ENCODE measurements at places on chromosomes 3 and 15.

DNA sequence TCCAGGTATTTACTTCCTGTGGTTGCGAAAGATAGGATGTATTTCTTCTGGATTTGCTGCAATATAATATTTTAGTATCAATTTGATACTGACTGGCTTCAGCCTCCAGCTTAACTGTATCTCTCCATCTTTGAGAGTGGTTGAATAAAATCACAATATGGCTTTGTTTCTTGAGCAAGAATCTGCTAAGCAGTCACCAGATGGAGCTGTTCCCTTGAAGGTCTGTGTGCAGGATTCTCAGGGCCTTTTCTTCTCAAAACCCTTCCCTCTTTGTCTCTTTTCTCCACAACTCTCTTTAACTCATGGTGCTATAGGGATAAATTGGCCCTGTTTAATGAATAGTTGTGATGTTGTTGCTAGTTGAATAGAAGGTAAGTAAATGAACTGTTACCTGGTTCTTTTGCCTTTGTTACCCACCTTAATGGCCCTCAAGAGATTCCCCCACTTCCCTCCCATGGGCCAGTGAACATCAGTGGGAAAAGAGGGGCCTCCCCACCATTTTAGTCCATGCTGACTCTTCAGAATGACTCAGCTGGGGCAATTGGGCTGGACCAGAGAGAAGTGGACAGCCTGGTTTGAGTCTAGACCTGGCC lies 34.8 kb upstream of the RAB6B start:
- H3K27ac ChIP-seq = no peak overlapping the region
- no peak for DNase-seq
- no peaks in the 10 kb centered on the region for H3K36me3 ChIP-seq

DNA sequence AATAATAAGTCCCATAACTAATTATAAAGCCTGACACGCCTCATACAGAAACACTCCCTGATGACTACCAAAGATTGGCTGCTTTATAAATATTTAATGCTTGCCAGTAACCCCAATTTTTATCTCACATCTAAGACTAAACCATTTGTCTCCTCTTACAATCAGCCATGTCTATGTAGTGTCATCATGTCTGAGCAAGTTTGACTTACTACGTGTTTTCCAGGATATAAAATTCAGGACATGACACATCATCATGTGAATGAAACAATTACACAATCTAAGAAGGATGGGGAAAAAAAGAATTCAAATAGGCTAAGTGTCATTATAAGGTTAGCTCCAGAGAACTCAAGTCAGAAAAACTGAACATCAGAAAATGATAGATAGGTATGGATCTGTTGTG lies 208.7 kb downstream of the MECOM start:
- no peaks in the 10 kb centered on the region for H3K4me1 ChIP-seq
- H3K27ac ChIP-seq = no peak overlapping the region
- no peaks in the 10 kb centered on the region for H3K36me3 ChIP-seq
- no peak overlapping the region for H3K4me3 ChIP-seq
- DNase-seq = no peak

DNA sequence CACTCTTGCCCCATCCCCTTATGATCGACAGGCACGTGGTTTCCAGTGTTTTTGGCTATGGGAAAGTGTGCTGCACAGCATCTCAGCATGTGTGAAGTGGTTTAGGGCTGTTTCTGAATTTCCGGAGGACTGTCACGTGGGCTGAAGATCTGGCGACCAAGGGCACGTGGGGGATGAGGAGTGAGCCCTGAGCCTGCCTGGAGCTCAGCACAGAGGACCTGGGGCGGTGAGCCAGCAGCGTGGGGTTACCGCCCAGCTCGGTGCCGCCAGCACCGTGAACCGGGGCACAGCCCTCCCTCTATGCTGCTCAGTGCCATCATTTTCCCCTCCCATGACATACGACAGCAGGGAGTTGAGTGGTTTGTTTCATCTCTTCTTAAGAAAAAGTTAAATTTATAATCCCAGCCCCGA lies 150.2 kb downstream of the DNAJB8 start:
- DNase-seq = peak; percentile 35
- no peaks in the 10 kb centered on the region for H3K27me3 ChIP-seq
- peak overlapping the region; percentile 80 for H3K27ac ChIP-seq

DNA sequence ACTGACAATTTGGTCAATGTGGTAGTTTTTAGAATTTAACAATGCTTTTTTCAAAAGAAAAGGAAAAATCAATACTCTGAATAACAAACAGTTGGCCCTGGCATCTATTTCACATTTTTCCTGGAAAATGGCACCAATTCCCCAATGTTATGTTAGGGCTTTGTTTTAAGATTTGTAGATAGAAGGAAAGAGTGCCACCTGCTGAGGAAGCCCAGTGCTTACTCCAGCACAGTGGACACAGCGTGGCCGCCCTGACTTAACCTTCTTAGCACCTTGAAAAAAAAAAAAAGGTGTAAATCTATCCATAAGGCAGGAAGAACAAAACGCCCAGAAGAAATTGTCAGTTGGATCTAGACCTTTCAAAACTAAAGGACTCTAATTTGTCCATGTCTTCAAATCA lies 110.7 kb upstream of the CNTN4 start:
- H3K4me1 ChIP-seq = no peaks in the 10 kb centered on the region
- no peak overlapping the region for H3K27ac ChIP-seq
- no peaks in the 10 kb centered on the region for H3K27me3 ChIP-seq
- no peak for DNase-seq
- H3K36me3 ChIP-seq = no peaks in the 10 kb centered on the region

DNA sequence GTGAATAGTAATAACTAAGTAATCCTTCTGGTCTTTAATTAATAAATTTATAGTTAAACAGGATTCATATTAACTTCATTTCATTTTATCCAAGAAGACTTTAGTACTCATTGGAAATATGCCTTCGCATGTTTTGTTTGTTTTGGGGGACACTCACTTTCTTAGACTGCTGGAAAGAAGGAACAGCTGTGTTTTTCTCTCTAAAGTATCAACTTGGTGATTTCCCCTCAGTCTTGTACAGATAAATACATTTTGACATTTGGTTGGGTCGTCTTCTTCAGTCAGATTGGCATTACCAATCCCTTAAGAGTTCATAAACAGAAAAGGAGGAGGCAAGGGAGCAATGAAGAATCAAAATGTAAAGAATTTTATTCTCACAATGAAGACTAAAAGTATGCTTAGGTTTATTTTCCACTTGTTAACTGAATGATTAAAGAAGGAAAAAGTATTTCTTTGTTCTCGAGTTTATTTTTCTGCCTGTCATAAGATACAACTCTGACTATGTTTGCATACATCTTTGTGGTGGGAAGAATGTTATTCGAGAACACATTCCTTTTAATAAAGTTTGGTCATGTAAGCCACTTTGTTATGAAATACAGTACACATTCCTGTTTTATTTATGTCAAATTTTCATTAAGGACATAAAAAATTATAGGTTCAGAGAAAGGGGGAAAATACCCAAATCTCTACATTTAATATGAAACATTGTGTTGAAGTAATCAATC lies 140.2 kb downstream of the GMNC start:
- no peak overlapping the region for H3K27ac ChIP-seq
- no peak for DNase-seq
- no peak overlapping the region for H3K4me3 ChIP-seq
- no peaks in the 10 kb centered on the region for H3K4me1 ChIP-seq

Measured in activated T-cell treated with anti-CD3 and anti-CD28 coated beads, Interleukin-2, amount 50 U/mL, for 72 hours (primary cell).